ENCODE measurements at places on chromosomes 2 and 18. TPM values are rescaled to one million over a fixed set of nuclear protein-coding genes. Genes with fewer than 3 reads are reported as not detected.

DNA sequence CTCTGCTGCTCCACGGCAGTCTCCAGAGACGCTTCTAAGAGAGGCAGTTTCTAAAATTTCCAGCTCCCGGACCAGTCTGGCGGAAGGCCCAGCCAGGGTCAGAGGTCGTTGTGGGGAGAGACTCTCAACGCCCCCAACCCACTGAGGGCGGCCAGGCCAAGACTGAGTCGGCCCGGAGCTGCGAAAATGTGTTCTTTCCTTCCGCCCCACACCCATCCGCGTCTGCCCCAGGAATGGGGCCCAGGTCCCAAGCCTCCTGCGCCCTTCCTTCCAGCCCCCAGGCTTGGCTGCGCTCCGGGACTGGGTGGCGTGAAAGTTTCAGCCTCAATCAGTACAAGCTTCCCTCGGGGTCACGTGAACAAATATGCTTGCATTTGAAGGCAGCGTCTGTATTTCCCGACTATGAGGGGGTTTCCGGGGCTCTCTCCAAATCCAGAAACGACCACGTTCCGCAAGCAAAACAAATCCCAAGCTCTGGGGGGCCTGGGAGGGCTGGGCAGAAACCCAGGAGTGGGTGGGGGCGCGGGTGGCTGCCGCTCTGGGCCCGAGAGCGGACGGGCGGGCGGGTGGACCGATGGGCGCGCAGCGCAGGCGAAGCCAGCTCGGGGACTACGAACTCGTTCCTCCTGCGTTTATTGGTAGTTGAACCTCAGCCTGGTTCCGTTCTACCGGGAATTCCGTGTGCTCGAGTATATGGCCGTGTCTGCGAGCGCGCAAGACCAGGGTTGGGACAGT lies 3.3 kb downstream of the HOXD3 start:
- DNase-seq: no peak

- DNase-seq: peak; percentile 94
Observed at GRCh38 chr2:19801367-19802080, 100.3 kb downstream of the TTC32 start.

- DNase-seq: no peak
Observed at GRCh38 chr18:78191276-78191675, 788.3 kb upstream of the SALL3 start.

DNA sequence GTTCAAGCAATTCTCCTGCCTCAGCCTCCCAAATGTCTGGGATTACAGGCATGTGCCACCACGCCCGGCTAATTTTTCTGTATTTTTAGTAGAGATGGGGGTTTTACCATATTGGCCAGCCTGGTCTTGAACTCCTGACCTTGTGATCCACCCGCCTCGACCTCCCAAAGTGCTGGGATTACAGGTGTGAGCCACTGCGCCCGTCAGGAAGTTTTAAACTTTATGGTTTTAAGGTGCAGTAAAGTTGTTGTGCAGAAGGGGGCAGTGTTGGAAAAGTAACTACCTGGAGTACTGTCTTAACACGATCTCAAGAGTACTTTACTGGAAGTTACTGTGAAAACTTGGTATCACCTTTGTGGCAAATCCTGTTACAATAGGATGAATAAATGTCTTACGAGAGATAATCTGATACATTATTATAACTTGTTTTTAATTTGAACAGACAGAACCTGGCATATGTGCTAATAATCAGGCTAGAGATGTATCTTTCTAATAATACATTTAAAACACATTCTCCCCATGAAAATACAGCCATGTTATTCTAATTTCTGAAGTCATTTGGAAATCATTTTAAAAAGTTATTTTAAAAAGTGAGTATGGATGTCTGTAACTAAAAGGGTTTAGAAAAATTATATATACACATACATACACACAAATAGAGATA lies 10.8 kb downstream of the SPDYA start:
- DNase-seq: peak; percentile 64

DNA sequence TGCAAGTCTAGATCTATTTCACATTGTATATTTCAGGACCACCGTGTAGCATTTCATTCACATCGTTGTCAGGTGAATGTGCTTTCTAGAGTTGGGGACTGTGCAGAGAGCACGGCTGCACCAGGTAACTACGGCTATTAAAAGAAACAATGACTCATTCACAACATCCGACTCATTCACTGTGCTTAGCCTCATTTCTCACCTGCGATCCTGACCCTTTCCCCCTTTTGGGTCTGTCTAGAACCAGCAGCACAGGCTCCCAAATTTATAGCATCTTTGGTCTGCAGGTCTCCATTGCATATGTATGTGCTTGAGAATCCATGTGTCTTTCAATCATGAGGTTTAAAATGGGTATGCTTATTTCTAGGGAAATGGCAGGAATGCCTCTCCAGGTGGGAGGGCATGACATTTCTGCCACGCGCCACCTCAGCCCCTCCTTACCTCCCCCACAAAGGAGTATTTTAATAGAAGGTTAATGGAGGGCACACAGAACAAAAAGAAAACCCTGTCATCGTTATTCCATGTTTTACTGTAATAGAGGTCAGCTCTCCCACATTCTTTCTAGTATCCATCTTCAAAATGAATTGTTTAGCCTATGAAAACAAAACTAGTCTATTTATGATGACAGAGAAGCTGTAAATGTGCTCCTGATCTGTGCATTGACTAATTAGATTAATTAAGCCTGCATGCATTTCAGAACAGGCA lies 246.7 kb upstream of the EPHA4 start:
- DNase-seq: peak; percentile 2

DNA sequence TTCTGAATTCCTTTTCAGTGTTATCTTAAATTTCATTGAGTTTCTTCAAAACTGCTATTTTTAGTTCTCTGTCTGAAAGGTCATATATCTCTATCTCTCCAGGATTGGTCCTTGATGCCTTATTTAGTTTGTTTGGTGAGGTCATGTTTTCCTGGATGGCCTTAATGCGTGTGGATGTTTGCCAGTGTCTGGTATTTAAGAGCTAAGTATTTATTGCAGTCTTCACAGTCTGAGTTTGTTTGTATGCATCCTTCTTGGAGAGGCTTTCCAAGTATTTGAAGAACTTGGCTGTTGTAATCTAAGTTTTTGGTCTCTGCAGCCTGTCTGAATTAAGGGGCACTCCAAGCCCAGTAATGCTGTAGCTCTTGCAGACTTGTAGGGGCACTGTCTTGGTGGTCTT lies 249.3 kb downstream of the ZNF385B start:
- no peak for DNase-seq

GRCh38 chr2:43898134-43898837 lies 59.5 kb downstream of the ABCG8 start:
- DNase-seq: no peak

DNA sequence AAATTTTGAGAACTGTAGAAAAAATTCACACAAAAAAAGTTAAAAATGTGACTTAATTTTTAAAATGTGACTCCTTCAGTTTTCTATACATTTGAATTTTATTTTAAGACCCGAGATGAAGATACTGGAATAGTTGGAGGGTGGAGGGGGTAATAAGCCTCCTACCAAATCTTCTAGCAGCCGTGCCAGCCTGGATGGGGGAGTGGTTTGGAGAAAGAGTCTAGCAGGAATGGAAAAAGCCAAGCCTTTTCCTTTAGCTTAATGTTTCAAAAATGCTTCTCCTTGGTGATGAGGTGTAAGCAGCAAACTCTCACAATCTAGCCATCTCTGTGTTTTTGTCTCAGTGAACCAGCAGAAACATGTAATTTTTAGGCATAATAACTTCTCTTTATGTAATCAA lies 14.7 kb downstream of the CASP8 start:
- no peak for DNase-seq

DNA sequence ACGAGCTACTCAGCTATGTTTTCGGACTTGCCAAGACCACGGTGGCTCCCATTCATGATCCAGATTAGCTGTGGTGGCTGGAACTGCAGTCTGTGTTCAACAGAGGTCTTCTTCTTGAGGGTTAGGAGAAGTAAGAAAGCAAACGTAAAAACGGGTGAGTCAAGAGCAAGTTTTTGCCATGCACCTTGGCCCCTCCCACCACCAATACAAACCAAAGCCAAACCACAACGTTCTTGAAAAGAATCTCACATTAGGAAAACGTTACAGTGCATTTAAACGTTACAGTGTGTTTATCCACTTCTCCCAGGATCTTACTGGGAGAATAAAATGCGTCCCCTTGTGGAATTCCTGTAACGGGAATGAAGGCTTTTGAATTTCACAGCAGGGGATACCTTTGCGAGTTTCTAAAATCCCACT lies 725 bp downstream of the FBXO48 start:
- peak; percentile 79 for DNase-seq

GRCh38 chr2:25001325-25001637 lies 29.5 kb upstream of the DNAJC27 start:
- no peak for DNase-seq

GRCh38 chr2:229220254-229220653 lies 50.8 kb downstream of the PID1 start:
- DNase-seq: no peak

DNA sequence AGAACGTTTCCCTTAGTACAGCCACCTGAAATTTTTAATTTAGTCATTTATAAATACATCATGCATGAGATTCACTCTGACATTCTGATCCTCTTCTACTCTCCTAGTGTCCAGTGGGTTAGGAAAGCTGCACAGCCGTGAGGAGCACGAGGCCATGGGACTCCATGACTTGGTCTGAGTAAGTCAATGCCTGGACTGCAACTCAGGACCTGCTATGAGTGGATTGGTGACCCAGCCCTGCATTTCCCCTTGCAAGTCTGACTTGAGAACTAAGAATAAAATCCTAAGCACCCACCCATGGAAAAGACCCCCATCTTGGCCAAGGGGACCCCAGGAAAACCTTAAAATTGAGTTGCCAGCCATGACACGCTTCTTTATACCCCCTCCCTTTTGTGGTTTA lies 237.6 kb upstream of the HDAC4 start:
- DNase-seq: no peak

GRCh38 chr2:177889818-177890460 lies 182.6 kb downstream of the PDE11A start:
- DNase-seq: no peak

- peak; percentile 32 for DNase-seq
Observed at GRCh38 chr2:149313512-149313972, 16.8 kb upstream of the LYPD6 start.

GRCh38 chr18:78807668-78808067 lies 171.9 kb upstream of the SALL3 start:
- no peak for DNase-seq

GRCh38 chr18:23155537-23155936 lies 20.3 kb downstream of the CABLES1 start:
- peak; percentile 27 for DNase-seq

- no peak for DNase-seq
Observed at GRCh38 chr2:650343-651310, 26.6 kb downstream of the TMEM18 start.

DNA sequence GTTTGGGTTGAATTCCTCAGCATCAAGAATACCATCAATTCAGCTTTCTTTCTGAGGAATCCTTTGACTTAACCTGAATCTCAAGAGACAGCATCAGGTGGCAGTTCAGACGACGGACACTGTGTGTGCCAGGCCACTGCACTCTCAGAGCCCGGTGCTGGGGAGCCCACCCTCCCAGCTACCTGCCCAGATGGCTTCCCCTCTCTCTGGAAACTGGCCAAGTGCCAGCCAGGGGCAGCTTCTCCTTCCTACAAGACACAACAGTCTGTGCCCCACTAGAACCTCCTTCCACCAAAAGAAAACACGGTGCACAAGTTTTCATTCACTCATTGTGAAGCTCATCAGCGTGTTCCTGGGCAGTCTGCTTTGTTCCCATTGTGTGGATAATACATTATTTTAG lies 28.5 kb downstream of the MAL start:
- no peak for DNase-seq

- DNase-seq: no peak
Observed at GRCh38 chr18:40751186-40751585, 1203.8 kb upstream of the PIK3C3 start.

- DNase-seq: peak; percentile 10
Observed at GRCh38 chr2:225103737-225104141, 61.5 kb upstream of the DOCK10 start.

- no peak for DNase-seq
Observed at GRCh38 chr2:192773044-192773443, 578.3 kb upstream of the TMEFF2 start.

GRCh38 chr2:160522951-160523710 lies 29.5 kb upstream of the RBMS1 start:
- DNase-seq: peak; percentile 22

DNA sequence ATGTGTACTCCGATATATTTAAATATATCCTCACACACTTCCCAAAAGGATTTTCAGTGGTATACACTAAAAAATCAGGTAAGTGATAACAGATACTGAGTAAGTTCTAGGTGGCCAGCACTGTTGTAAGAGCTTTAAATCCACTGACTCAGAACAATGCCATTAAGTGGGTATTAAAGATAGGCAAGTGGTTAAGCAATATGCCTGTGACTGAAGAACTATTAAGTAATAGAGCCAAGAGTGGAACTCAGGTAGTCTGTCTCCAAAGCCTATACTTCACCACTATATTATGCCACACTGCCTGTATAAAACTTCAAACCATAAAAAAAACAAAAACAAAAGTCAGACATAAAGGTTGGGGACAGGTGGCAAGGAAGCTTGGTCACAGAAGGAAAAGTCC lies 37.2 kb downstream of the THUMPD2 start:
- DNase-seq: peak; percentile 46

DNA sequence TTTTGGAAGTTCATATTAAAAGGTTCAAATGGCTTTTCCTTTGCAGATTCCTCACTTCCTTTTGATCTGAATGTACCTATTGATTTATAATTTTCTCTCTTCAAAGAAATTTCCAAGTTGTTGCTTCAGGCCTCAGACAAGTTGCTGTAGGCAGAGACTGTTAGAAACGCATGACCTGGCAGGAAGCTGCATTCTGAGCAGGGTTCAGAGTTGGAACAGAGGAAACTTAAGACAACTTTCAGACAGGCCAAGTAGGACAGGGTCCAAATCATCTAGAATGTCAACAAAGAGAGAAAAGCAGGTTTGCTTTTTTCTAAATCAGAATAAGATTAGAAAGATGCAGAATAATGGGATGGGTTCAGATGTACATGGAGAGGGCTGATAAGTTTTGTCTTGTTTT lies 416.3 kb downstream of the LRP1B start:
- DNase-seq: no peak

GRCh38 chr18:58590254-58590653 lies 38.6 kb downstream of the ALPK2 start:
- DNase-seq: no peak

DNA sequence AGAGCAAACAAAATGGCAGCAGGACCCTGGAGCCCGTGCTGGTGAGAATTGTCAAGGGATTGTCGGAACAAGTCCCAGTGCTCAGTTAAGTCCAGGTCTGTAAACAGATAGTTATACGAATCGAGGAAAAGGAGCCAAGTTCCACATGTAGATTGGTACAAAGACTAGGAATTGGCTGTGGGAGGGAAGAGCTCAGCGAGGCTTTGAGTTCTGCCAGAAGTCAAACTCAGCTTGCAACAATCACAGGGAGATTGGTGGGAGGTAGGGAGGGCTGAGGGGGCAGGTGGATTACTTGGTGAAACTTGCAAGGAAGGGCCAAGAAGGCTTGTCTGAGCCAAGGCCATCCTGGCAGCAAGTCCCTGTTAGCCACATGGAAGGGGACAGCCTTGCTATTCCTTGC lies 217.8 kb upstream of the ARL4C start:
- DNase-seq: no peak

Gene LRP1B
- polyA plus RNA-seq: 0.03 TPM

Gene TMEM169
- 0.15 TPM for polyA plus RNA-seq

Gene REEP1
- polyA plus RNA-seq: 0.09 TPM

Gene PIEZO2
- polyA plus RNA-seq: not detected

Gene CDK15
- polyA plus RNA-seq: 3.1 TPM

Gene MOCOS
- polyA plus RNA-seq: 5.8 TPM

Gene PDE11A
- polyA plus RNA-seq: 0.10 TPM
